Activated naive CD8-positive, alpha-beta T cell treated with anti-CD3 and anti-CD28 coated beads, Interleukin-2, amount 10 ng/mL, durations not matched to agents 7 days and 5 days (primary cell): ENCODE measurements at places on chromosomes 3 and 15.

GRCh38 chr3:46370839-46371518 lies at the start of gene CCR5:
CCR5 (plus strand) TSS chr3:46370946; CDS start chr3:46372903, 1,957 bp downstream.
- DNase-seq: no peak

GRCh38 chr3:87260270-87260669 lies 16.1 kb downstream of the POU1F1 start:
- no peak for DNase-seq

GRCh38 chr15:68617001-68617400 lies 38.2 kb downstream of the CORO2B start:
- no peak for DNase-seq

GRCh38 chr3:129003578-129004112 lies 2.5 kb downstream of the EFCC1 start:
- peak; percentile 73 for DNase-seq

DNA sequence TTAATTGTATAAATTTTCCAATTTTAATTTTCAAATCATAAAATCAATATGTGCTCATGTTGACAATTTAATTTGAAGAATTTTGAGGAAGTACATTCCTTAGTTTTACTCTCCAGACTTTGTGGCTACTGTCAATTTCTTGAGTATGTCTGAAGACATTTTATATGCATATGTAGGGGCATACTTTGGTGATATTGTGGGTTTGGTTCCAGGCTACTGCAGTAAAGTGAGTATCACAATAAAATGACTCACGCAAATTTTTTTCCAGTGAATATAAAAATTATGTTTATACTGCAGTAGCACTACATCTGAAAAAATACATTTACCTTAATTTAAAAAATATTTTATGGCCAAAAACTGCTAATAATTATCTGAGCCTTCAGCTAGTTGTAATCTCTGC lies 123.2 kb upstream of the PLCL2 start:
- DNase-seq: no peak
